ENCODE measurements at places on chromosomes 3 and 15. TPM values are rescaled to one million over a fixed set of nuclear protein-coding genes. Genes with fewer than 3 reads are reported as not detected.

GRCh38 chr3:102302020-102302419 lies 132.8 kb upstream of the ZPLD1 start:
- H3K36me3 ChIP-seq: no peaks in the 10 kb centered on the region
- H3K27ac ChIP-seq: no peak overlapping the region
- no peaks in the 10 kb centered on the region for H3K27me3 ChIP-seq

DNA sequence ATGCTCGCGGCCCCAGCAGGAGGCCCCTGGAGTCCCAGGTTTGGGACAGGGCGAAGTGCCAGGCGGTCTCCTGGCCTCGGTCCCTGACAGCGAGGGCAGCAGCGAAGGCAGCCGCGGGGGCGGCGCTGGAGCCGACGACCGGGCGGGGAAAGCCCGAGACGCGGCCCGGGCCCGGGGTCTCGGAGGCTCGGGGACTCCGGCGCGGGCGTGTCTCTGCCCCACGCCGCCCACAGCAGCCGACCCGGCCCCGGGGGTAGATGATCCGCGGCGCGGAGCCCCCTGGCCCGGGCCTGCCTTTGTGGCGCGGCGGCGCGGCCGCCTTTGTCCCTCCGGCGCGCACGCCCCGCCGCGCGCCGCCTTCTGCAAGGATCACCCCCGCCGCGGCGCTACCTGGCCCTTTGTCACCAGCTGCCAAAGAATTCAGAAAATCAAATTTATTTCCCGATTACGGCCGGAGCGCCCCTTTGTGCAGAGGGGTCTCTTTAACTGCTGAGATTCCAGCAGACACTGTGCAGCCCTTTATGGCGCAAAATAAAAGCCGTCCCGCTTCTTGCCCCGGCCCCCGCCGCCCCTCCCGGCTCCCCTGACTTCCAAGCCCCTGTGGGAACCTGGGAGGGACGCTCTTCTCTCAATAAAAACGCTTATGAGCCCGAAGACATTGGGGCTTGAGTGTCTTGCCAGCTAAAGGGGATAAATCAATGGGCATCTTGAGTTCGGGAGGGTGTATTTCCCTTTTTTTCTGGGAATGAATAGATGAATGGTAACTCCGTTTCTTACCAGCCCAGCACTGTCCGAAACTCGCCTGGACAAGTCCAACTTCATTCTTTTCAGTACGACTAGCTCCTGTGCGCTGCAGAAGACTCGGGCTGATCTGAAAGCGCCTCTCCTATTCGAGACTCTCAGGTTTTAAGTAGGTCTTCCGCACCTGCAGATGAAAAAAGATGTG lies 68.4 kb downstream of the HES1 start:
- H3K36me3 ChIP-seq: no peaks in the 10 kb centered on the region
- H3K4me1 ChIP-seq: no peaks in the 10 kb centered on the region
- DNase-seq: no peak
- H3K27me3 ChIP-seq: peaks cover 33% of the 10 kb centered on the region

DNA sequence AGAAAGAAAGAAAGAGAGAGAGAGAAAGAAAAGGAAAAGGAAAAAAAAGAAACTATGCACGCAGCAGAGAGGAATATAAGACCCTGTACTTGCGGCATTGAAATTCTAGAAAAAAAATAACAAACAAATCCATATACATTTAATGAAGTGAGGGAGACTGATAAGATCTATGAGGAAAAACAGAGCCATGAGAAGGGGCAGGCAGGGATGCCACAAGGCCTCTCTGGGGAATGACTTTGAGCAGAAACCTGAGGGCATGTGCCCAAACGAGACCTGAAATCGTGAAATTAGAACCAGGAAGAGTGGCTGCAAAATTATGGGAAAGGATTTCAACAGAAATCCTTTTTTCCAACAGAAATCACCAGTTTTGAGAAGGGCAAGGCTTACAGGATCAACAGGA lies 98.4 kb downstream of the GABRB3 start:
- DNase-seq: no peak
- no peaks in the 10 kb centered on the region for H3K27me3 ChIP-seq
- H3K27ac ChIP-seq: no peak overlapping the region

FSTL1 gene
- total RNA-seq: 92.0 TPM
